ENCODE measurements at places on chromosomes 7 and 10.

DNA sequence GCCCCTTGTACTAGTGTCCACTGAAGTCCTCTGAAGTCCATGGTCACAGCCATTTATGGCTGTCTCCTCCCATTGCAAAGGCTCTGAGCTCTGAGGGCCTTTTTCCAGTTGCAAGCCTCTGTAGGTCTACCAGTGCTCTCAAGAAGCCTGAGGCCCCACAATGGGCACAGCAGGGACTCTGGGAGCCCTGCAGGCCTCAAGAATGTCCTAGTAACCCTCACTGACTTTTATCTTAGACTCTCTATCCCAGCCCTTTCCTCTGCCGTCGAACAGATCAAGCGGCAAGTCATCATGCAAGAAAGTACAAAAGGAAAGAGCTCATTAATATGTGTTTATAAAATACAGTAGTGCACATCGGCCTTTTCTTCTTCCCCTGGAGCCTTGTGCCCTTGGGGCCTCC is 23.4 kb downstream of the VWA2 start:
- no peak for DNase-seq

- DNase-seq = no peak
These were observed 15.5 kb downstream of the CARD11 start for GRCh38 chr7:3028071-3028757.

DNA sequence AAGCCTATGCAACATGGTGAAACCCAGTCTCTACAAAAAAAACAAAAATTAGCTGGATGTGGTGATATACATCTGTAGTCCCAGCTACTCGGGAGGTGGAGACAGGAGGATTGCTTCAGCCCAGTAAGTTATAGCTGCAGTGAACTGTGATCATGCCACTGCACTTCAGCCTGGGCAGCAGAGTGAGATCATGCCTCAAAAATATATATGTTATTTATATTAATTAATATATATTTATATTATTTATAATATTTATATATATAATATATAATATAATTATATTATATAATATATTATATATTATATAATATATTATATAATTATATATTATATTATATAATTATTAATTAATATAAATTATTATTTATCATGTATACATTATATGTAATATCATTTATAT is 1158.4 kb upstream of the AUTS2 start:
- DNase-seq = no peak

DNA sequence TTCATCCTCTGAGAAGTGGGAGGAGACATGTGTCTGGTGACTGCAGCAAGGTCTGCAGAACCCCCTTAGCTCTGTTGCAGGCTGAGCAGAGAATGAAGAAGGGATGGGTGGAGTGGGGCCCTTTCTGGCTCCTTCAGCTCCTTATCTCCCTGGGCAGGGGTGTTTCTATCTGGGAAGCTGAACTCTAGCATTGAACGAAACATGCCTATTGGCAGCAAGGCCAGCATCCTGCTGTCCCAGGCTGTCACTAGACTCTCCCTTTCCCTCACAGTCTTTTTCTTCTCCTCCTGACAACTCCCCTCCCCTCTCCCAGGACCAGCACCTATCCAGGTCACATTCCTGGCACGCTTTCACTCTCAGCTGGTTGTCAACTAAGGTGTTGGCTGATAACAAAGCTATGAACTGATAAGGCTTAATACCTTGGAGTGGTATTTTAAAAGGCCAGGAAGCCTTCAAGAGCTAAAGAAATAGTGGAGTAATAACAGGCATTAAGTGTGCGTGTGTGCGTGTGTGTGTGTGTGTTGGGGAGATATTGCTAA is 128.8 kb upstream of the FZD8 start:
- no peak for DNase-seq
